ENCODE measurements at places on chromosomes 16 and 17.

DNA sequence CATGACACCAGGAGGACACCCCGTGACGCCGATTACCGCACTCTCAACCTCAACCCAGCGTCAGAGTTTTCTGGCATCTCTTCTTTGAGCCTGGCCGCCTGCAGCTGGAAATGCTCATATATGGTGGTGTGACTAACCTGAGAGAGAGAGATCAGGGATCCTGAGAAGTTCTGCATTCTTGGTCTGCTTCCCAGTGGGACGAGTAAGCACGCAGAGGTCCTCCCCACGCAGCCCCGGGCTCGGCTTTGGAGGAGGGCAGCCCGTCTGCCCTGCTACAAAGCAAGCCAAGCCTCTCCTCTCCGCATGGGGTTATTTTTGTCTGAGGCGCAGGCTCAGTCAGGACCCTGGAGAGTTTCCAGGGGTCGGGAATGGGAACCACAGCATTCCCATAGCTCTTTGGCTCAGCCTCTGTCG, 16.5 kb downstream of the CRISPLD2 start:
- DNase-seq: no peak

GRCh38 chr17:13420878-13421277, 180.9 kb downstream of the HS3ST3A1 start:
- DNase-seq: no peak

GRCh38 chr17:7136266-7136877, 21.8 kb upstream of the ASGR2 start:
- peak; percentile 90 for DNase-seq

DNA sequence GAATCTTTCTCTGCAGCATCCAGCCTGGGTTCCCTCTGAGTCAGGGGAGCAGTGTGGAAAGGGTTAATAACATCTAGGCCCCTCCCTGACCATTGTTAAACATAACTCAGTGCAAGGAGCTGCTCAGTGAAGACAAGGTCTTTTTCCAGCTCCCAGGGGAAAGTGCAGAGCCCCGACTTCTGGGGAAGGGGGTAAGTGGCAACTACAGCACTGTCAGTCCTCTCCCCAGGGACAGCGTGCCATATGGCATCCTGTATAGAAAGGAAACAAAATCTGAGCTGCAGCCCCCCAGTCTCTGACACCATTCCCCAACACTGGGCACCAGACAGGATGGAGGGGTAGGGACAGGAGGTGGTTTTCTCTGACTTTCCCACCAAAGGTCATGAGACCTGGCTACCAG, 7.8 kb downstream of the MRPL27 start:
- no peak for DNase-seq

- no peak for DNase-seq
Measured at GRCh38 chr17:34351096-34351495, 5.2 kb upstream of the CCL13 start.

- DNase-seq: no peak
Measured at GRCh38 chr16:87851141-87851587, 18.1 kb downstream of the SLC7A5 start.

DNA sequence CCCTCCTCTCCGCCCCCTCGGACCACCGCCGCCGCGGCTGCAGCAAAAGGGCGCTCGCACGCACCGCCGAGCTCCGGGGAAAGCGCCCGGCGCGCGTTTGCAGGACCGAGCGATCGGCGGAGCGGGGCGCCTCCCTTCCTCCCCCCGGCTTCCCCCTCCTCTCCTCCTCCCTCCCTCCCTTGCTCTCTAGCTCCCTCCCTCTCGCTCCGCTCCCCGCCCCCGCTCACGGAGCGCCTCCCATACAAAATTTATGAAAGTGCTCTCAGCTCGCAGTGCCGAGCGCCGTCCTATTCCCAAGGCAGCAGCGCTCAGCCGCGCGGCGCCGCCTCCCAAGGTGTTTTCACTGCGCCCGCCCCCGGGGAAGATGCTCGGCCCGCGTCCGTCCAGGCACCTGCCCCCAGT, at the start of gene RTN4RL1:
Gene RTN4RL1 (minus strand): TSS at position 115 of the 402 bp plus-strand sequence. CDS start 469 bp downstream, outside the sequence.
- DNase-seq: peak; percentile 71

DNA sequence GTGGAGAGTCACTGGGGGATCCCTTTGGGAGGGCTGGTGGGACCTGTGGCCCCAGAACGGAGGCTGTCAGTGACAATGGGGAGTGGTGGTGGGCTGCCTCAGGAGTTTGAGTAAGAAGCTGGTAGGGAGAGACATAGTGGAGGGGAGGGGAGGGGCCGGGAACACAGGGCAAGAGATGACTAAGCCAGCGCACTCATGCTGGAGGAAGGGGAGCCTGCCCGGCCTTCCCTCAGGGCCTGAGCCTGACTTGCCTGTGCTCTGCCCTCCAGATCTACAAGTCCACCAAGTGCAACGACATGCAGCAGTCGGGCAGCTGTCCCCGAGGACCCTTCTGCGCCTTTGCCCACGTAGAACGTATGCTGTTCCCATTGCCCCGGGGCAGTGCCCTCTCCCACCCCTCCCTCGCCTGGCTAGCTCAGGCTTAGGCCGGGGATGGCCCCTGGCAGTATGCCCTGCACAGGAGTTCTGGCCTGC, 29.3 kb downstream of the UNC13D start:
- DNase-seq: no peak

- DNase-seq: peak; percentile 67
Measured at GRCh38 chr17:15490634-15491261, 23.3 kb upstream of the CDRT4 start.

DNA sequence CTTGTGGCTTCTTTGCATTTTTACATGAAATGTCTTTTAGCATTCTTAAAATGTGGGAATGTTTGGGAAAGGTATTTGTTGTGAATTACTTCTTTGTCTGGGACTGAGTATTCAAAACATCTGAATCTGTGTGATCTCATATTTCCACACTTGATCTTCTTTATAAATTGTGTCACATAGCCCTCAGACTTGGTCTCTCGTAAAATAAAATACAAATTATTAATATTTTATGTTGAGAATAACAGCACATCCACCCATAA, 81.9 kb downstream of the TUBD1 start:
- DNase-seq: no peak

GRCh38 chr17:78342449-78343186, 17.3 kb downstream of the SOCS3 start:
- no peak for DNase-seq

GRCh38 chr16:3951861-3952736, 71.6 kb upstream of the CREBBP start:
- DNase-seq: no peak

DNA sequence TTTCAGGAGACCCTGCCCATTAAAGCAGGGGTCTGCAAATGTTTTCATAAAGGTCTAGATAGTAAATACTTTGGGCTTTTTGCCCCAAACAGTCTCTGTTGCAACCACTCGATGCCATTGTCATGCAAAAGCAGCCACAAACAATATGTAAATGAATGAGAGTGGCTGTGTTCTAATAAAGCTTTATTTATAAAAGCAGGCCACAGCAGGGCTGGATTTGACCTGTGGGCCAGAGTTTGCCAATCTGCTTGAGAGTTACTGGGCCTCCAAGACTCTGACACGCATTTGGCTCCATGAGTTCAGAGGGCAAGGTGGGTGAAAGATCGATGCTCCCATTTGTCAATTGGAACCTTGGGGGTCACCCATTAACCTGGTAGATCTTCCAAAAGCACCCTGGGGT, 217.3 kb upstream of the SDK2 start:
- DNase-seq: no peak

DNA sequence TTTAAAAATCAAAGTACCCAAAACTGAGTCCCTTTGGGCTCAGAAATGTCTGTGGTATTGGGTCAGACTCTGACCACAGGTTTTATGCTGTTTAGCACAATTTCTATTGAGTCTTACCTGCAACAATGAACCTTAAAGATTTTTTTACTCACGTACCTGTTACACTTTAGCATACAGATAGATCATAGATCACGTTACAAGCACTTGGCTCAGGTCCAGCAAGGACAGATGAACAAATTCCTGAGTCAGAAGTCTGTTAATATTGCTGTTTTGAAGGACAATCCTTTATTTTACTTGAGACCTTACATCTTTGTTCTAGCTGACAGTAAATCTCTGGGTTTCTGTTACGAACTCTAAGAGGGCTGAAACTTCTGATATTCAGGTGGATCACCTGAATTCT, 12.8 kb downstream of the SLC7A6OS start:
- no peak for DNase-seq

GRCh38 chr17:58269557-58270291, 11.0 kb downstream of the MPO start:
- peak; percentile 17 for DNase-seq

DNA sequence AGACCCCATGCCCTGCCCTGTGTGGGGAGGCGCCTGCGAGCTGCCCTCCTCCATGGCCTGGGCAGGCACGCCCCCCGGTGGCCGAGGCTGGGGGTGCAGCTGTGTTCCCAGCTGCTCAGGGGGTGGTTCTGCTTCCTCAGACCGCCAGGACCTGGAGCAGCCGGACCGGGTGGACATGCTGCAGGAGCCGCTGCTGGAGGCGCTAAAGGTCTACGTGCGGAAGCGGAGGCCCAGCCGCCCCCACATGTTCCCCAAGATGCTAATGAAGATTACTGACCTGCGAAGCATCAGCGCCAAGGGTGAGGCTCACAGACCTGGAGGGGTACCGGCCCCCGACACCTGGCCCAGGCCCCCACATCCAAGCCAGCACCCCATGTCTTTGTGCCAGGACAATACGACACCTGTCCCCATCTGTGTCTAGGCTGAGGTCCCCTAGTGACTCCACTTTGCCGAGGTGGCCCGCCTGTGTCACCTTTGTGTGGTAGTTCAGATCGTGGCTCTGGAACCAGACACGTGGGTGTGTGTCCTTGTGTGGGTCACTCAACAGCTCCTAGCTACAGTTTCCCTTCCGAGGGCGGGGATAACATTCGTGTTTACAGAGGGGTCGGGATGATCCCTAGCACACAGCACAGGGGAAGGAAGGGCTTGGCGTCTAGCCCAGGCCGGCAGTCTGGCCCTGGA, 9.3 kb downstream of the GJD3 start:
- DNase-seq: peak; percentile 97

DNA sequence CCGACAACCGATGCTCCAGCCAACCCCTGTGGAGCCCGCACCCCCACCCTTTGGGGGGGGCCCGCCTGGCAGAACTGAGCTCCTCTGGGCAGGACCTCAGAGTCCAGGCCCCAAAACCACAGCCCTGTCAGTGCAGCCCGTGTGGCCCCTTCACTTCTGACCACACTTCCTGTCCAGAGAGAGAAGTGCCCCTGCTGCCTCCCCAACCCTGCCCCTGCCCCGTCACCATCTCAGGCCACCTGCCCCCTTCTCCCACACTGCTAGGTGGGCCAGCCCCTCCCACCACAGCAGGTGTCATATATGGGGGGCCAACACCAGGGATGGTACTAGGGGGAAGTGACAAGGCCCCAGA, 17.9 kb downstream of the NGFR start:
- DNase-seq: no peak

- no peak for DNase-seq
Measured at GRCh38 chr17:9976283-9977179, 71.5 kb upstream of the RCVRN start.

GRCh38 chr17:14318918-14319205, 18.0 kb downstream of the HS3ST3B1 start:
- DNase-seq: peak; percentile 52

- DNase-seq: no peak
Measured at GRCh38 chr16:58348986-58349385, 43.3 kb upstream of the GINS3 start.

DNA sequence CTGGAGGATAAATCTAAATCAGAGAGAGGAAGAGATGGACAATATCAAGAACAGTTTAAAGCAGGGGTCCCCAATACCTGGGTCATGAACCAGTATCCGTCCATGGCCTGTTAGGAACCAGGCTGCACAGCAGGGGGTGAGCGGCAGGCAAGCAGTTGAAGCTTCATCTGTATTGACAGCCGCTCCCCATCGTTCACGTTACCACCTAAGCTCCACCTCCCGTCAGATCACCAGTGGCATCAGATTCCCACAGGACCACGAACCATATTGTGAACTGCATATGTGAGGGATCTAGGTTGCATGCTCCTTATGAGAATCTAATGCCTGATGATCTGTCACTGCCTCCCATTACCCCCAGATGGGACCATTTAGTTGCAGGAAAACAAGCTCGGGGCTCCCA, 226.5 kb downstream of the SLC39A11 start:
- DNase-seq: no peak

GRCh38 chr17:41588126-41588810, 1.6 kb upstream of the KRT14 start:
- DNase-seq: no peak

DNA sequence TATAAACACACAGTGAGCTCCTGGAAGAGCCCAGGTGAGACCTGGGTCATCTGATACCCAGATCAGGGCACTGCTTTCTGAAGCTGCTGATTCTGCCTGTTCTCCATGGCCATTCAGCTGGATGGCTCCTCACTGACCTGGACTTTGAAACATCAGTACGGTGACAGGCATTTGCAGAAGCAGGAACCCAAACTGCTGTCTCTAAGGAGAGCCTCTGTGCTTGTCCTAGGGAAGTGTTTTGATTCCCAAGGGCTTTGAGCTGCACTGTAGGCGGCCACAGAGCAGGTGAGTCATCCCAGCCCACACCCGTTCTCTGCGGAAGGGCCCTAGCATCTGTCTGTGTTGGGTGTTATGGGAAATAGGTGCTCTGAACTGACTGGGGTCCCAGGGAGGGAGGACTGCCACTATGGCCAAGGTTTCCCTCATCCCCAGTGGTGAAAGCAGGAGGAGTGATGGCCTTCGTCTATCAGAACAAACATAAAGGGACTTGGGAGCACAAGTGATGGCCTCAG, 60.7 kb upstream of the ADCY9 start:
- DNase-seq: no peak

- DNase-seq: no peak
Measured at GRCh38 chr17:31373150-31374093, 18.1 kb upstream of the RAB11FIP4 start.

DNA sequence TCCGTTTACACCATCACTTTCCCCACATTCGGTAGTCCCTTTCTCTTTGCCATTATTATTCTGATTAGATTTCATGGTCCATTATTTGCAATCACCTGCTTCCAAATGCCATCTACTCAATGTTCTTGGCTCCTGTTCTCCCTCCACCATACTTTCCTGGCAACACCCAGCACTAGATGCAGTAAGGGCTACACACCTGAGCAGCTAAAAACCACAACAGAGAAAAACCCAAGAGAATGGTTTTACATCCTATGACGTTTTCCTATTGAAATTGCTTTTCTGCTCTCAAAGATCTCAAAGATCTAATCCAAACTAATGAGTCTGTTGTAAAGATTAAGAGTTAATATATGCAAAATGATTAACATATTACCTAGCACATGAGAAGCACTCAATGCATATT, 441.3 kb downstream of the SHISA9 start:
- DNase-seq: no peak

DNA sequence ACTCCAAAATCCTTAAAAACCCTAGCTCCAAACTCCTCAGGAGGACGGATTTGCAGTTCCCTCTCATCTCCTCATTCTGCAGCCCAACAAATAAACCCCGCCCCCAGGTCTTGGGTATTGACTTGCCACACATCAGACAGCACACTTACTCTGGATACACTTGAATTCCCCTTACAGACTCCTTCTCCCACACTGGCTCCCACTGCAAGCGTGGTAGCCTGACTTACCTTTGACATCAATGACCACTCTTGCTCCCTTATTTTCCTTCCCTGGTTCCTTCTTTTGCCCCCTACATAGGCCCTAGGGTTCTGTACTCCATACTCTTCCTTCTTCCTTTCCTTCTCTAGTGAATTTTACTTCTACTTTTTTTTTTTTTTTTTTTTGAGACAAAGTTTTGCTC, 7.5 kb downstream of the RFFL start:
- no peak for DNase-seq

- no peak for DNase-seq
Measured at GRCh38 chr16:22163806-22164205, 1.5 kb downstream of the SDR42E2 start.
